CD4-positive, alpha-beta T cell (primary cell): ENCODE measurements at places on chromosomes 12 and 14. TPM values are rescaled to one million over a fixed set of nuclear protein-coding genes. Genes with fewer than 3 reads are reported as not detected.

- DNase-seq = no peak
Measured at GRCh38 chr14:101055776-101056374, 152.4 kb upstream of the RTL1 start.

The MUCL1 gene
- not detected for total RNA-seq

The ZDHHC22 gene
- total RNA-seq = not detected

DNA sequence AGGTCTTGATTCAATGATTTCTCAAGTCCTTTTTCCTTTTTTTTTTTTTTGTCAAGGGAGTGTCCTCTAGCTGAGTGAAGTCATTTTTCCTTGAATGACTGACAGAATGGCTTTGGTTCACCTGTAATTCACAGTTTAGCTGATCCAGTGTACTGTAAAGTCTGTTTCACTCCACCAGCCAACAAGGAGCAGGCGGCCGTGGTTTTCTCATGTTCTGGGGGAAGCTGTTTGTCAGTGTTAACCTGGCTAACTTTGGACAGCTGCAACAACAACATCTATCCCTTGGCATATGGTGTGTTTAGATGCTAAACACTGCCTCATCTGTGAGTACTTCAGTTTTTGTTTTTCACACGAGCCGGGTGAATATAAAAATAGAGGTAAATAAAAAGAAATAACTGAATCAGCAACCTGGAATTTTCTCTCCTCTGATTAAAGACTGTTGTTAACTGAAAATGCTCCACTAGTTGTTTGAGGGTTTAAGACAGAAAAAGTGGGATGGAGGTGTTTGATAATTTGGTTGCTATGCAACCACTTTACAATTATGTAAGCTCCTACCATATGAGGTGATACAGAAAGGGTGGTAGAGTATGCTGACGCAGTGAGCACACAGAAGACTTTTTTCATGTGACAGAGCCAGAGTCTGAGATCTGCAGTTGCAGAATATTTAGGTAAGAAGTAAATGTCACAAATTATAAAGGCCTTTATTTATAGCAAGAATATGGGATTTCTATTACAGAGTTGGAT is 50.3 kb upstream of the SLC2A13 start:
- no peak for DNase-seq

DNA sequence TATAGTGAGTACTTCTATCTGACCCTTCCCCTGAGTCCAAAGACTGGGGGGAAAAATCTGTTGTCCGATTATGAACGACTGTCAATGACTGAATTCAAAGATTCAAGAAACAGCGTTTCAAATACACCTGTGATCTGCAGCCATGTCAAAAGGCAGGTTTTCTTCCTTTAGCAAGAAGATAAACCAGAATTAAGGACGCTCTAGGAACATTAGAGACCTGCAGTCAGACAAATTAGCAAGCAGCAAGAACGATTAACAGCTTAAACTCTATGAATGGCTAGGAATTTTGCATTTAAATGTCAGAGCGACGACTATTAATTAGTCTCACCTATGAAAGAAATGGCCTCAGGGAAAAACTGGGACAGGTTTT is 2.1 kb downstream of the DUSP6 start:
- no peak for DNase-seq

The PLEKHH1 gene
- 0.16 TPM for total RNA-seq

The HOXC5 gene
- not detected for total RNA-seq

The P2RX7 gene
- 4.6 TPM for total RNA-seq

DNA sequence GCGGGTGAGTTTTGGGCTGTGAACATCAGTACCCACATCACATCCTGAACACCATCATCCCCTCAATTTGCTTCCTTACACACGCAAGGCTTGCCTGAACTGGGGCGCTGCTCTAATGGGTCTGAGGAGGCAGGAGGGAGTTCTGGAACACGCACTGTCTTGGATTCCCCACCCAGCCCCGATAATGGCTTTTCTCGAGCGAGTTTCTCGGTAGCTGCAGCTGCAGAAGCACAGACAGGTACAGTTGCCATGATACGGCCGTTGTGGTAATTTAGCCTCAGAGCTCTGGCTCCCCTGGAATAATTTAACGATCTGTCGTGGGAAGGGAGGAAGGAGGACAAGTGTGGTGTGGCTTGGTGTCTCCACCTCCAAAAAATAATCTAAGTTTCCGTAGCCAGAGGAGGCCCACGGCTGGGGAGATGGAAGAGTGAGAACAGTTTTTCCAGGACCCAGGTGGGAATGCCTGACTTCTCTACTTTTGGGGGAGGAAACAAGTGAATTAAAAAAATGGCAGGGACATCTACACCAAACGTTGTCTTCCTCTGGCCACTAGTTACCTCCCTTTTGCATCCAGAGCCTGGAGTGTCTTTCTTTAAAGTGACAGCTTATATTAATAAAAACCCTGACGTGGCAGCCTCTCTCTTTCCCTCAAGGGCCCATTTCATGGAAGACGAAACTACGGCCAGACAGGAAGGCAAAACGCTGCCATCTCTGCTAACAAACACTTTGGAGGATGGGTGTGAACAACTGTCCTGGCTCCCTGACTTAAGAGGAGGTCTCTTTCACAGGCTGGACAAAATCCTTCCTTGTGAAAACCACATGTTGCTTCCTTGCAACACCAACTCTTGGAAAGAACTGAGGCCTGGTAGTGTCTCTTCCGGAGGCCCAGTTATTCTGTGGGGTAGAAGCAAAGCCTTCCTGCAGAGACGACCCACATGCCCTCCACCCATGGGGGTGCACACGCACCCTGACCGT is 84.8 kb downstream of the RBM19 start:
- DNase-seq = no peak

The AQP5 gene
- total RNA-seq = not detected

The COX8C gene
- total RNA-seq = not detected

GRCh38 chr14:105168496-105168978 is at the start of gene JAG2:
TSS of gene JAG2 (minus strand) at chr14:105168776. CDS start at chr14:105168420, 356 bp downstream.
- DNase-seq = peak; percentile 47

GRCh38 chr14:60353420-60353819 is 104.4 kb downstream of the PPM1A start:
- DNase-seq = no peak

The OVCH1 gene
- total RNA-seq = not detected

The CERS5 gene
- total RNA-seq = 44.5 TPM

- no peak for DNase-seq
Measured at GRCh38 chr14:98999901-99000300, 272.1 kb downstream of the BCL11B start.

GRCh38 chr12:24360057-24360456 is 410.6 kb upstream of the SOX5 start:
- DNase-seq = no peak

DNA sequence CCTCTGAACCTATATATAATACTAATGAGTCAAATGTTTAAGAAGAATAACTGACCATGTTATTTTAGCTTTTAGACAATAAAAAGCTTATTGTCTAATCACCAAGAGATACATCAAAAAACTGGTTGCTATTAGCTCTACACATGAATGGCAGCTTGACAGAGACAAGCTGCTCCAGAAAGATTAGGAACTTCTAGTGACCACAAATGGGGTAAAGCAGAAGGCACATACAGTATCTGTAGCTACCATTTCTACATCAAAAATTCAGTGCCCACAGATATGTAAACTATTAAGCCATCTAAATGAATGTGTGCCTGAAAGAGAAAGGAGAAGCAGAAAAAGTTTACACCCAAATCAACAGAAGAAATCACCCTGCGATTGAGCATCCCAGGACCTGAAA is 2.4 kb downstream of the AREL1 start:
- no peak for DNase-seq

DNA sequence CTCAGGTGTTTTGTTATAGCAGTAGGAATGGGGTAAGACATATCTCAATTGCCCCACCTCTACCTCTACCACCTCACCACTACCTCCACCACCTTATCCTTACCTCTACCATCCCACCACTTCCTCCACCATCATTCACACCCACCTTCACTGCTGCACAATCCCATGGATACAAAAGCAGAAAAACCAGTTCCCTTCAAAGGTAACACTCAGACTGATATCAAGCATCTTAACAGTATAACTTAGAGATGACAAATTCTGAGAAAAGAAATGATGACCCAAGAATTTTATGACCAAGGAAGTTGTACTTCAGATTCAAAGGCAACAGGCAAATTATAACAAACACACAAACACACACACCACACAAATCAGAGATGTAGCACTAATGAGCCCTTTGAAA is 189.4 kb downstream of the NUAK1 start:
- no peak for DNase-seq

DNA sequence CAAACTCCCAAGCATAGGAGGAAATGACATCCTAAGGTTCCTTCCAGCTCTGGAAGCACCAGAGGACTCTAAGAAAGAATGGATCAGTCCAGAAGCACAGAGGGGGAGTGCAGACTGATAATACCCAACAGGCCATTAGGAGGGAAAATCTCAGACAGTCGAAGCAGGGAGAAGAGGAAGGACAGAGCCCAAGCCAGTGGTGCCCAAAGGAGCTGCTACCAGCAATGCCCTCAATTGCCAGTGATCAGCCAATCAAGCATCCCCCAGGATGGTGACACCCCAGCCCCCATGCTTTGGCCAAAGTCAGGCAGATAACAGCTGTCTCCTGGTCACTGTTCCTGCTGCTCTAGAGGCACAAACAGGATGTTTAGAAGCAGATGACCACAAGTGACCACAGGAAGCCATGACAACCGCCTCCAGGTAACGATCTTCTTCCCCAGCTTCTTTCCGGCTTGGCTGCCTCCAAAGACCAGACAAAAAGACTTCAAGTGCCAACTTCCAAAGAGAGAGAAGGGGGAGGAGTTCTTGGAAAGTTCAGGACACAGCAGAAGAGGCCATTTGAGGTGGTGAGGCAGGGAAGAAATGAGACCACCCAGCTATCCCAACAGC is 16.2 kb downstream of the PXN start:
- no peak for DNase-seq

DNA sequence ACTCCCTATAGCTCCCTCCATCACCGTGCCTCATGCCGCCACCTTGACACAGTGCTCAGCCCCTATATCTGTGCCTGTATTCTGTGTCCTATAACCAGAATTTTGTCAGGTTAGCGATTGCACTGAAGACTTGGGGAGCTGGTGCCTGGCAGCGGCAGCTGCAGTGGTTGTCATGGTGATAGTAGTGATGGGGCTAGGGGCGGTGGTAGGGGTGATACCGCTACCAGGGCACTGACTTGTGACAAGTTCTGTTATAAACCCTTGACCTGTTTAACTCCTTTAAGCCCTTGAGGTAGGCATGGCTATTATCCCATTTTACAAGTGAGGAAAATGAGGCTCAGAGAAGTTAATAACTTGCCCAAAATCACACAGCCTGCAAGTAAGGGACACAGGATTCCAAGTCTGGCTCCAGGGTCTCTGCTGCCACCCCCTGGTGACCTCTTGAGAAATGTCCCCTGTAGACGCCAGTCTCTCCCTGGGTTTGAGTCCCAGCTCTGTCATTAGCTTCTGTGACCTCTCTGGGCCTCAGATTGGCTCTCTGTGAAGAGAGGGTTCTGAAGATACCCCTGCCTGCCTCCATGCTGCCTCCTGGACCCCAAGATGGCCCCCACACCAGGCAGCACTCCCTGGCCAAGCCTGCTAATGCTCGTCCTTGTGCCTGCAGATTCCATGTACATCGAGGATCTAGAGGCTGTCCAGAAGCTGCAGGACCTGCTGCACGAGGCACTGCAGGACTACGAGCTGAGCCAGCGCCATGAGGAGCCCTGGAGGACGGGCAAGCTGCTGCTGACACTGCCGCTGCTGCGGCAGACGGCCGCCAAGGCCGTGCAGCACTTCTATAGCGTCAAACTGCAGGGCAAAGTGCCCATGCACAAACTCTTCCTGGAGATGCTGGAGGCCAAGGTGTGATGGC is 121.9 kb downstream of the ESRRB start:
- no peak for DNase-seq

The GPR68 gene
- 2.8 TPM for total RNA-seq
